HAP-1 (cell line): ENCODE measurements at places on chromosomes 7 and 10.

DNA sequence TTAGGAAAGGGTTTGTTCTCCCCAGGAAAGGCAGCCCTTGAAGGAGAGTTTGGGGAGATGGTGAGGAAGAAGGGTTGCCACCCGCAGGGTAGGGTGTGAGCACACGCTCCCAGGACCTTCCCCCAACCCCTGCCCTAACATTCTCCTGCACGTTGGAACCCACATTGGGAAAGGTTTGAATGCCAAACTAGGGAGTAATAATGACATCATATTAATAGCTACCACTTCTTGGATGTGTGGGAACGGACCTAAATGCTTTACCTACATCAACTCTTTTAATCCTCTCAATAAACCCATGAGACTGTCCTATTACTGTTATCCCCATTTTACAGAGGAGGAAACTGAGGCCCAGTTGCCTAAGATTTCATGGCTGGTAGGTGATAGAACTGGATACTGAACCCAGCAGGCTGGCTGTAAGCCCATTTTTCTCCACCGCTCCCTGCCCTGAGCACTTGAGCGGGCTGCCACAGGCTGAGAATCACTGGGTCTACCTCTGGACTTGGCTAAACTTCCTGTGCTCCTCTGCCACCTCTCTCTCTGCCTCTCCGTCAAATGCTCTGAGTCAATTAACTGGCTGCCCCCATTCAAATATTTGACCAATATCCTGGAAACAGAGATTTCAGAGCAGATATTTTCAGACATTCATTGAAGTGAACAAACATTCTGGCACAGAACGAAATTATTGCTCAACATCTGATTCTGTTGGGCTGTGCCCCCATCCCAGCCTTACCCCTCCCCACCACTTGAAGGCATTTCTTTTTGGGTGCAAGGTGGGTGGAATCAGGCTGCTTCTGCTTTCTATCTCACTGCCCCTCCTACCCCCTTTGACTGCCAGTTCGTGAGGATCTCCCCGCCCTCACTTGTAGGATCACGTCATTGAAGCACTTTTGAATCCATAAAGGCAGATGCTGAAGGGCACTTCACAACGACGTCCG is 129.7 kb downstream of the C10orf105 start:
- no peak for DNase-seq

GRCh38 chr7:32670110-32671025 is 175.1 kb downstream of the AVL9 start:
- no peak for DNase-seq

DNA sequence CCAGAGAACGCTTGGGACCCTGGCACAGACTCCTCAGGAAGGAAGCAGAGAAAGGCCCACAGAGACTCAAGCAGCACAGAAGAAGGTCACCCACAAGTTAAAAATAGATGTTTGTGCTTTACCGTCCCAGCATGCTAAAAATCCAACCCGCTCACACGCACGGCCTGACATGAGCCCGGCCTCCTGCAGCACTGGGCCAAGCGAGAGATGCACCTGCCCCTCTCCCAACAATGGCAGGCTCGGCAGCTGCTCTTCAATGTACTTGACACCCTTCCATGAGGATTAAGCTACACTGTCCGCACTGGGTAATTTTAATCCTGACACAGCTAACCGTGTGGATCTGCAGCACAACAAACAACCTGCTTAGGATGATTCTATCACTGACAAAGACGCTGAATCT is 9.3 kb downstream of the DIP2C start:
- no peak for DNase-seq

- no peak for DNase-seq
These were observed 26.7 kb downstream of the VCL start for GRCh38 chr10:74024600-74024999.

- DNase-seq = no peak
These were observed 45.0 kb upstream of the IFRD1 start for GRCh38 chr7:112405286-112405685.

GRCh38 chr7:155451840-155452239 is 6.1 kb upstream of the EN2 start:
- no peak for DNase-seq

DNA sequence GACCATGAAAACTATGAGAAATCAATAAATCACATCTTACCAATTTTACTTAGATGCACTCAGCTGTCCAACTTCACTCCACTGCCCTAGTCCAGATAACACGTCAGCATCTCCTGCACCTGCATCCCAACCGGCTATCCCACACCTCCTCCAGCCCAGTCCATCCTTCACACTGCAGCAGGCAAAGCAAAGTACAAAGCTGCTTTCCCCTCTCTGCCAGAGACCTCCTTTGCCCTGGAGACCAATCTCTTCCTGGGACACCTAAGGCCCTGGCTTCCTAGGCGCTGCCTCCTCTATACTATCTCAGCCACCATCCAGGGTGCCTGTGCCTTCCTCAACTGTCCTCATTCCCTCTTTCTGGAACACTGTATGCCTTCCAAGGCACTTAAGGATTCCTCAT is 90.3 kb upstream of the DDC start:
- DNase-seq = no peak

GRCh38 chr10:73044378-73045285 is 52.0 kb downstream of the P4HA1 start:
- DNase-seq = no peak

- DNase-seq = no peak
These were observed 138.0 kb downstream of the ADCY1 start for GRCh38 chr7:45712057-45712689.

- no peak for DNase-seq
These were observed 10.6 kb downstream of the NACAD start for GRCh38 chr7:45078125-45078681.

- no peak for DNase-seq
These were observed 368.5 kb upstream of the MGMT start for GRCh38 chr10:129098517-129098916.
